COLO829 (cell line): ENCODE measurements at places on chromosomes 12 and 14.

DNA sequence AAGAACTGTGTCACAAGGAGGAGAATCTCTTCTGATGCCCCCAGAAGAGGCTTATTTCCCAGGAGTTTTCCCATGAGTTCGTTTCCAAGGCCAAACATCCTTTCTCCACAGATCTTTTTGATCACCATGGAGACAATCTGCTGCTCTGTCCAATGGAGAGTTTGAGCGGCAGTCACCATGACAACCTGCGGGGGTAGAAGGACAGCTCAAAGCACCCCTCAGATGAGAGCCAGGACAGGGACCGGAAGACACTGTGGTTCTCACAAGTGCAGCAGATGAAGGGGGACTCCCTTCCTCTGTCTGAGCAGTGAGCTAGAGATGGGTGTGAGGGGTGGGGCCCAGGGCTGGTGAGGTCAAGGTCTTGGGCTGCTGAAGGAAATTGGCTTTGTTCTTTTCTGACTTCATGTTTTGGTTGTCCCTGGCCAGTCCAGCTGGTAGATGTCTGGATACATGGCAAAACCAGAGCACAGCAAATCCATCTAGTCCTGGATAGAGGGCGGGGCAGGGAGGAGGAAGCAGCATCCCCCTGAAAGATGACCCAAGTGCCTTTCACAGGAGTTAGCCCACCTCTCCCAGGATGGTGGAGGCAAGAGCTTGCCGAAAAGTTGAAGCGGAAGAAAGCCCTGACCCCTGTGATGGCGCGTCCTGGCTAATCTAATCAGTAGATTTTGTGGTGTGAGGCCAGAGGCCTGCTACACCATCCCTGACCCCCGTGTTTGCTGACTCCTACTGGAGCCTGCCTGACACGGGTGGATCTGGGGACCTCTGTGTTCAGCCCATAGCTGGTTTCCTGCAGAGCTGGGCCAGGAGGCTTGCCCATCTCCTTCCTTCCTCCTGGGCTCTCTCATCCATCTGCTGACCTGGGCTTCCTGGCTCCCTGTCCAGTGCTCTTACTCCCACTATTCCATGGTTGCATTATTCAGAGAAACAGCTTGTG lies 24.4 kb downstream of the DHRS2 start:
- no peak for DNase-seq

DNA sequence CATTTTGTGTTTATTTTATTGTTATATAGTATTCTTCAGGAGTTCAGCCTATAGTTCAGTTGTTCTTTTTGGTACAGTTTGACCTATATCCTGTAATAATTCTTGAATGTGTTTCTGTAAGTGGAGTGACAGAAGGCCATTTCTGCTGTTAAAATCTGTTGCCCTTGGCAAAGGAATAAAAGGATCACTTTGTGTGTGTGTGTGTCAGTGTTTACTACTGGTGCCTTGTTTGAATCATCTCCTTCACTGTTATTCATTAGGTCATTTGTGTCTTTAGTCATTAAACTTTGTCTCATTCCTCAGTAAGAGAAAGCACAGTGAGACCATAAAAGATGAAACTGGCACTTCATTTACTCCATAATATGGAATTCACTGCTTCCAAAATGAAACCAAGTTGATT lies 130.7 kb downstream of the TMTC2 start:
- peak; percentile 63 for DNase-seq

DNA sequence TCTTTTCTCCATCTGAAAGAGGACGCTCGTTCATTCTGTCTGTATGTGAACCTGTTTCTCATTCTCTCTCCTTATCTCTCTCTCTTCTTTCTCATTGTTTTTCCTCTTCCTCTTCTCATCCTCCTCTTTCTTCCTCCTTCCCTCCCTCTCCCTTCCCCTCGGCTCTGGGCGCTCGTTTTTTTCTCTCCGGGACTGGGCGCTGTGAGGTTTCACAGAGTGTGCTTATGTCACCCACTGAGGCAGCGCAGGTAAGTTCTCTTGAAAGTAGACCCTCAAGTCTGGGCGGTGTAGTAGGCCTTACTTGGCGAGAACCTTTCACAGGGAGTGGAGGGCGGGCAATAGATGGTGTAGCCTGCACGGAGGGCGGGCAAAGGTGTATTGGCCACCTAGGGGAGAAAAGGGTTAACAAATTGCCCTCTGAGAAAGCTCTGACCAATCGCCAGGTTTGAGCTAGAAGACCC lies 4.5 kb upstream of the SIX1 start:
- no peak for DNase-seq

DNA sequence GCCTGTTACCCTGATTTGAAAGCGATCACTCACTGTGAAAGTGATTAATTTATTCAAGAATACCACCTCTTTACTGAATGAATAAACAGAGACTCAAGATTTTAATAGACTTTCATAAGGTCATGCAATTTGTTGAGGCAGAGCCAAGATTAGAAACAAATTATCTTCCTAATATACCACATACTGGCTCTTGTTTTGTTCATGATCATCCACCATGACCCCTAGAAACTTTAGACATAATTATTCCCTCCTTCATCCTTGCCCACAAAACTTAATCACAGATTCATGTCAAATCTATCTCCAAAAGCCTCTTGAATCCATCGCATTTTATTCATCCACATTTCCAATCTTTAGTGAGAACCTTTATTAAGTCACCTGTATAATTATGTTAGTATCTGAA lies 152.3 kb downstream of the ATXN7L3B start:
- no peak for DNase-seq

DNA sequence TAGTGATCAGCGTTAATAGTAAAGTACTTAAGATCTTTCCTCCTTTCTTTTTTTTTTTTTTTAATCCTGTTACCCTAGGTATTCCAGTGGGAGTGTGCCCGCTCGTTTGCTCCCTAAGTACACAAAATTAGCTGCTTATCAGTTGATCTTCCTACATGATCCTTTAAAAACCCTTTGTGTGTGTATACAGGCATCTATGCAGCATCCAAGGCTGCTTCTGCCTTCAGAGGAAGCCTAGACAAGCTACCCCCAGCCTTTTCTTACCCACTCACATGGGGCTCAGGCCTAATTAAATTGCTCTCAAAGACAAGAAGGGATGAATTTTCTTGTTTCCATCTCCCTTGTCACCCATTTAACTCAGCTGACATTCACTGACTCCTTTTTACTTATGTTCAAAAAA lies 343.4 kb upstream of the LMO3 start:
- no peak for DNase-seq

DNA sequence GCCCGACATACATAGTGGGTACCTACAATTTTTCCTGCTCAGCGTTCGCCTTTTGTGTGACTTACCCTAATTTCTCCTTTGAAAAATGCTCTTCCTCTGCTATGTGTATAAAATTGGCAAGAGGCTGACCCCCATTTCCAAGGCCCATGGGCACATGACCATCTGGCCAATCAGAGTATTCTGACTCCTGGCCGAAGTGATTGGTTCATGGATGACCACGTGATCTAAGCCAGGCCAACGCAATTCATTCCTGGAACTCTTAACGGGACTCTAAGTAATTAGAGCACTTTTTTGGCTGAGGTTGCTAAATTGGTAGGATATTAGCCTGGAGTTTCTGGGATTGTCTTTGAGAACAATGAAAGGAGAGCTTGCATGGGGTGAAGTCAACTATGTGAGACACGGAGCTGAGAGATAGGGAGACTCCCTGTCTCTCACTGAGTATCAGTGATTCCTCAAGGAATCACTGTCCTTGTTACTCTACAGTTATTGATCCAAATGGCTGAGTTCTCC lies 110.1 kb upstream of the TBX3 start:
- no peak for DNase-seq

DNA sequence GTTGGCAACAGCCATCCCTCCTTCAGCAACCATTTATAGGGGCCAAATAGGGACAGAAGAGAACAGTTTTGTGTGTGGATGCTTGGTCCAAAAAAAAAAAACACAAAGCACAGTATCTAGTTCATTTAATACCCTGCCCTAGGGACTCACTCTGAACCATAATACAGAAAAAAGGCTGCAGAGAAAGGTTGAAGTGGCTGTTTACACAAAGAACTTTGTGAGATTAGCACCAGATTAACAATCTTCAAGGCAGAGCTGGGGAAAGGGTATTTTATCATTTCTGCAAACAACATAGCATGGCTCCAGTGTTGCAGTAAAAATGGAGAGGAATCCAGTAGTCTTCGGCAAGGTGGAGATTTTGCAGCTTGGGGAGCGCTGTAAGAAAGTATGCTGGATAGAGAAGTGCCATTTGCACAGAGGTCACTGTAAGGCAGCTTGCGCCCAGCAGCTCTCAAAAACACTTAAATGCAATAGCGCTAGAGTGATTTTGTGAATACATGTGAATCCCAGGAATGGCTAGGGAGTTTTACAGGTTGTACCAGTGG lies 124.2 kb upstream of the PLEKHA5 start:
- no peak for DNase-seq

- no peak for DNase-seq
Measured at GRCh38 chr14:20419419-20419818, 6.1 kb upstream of the TEP1 start.

DNA sequence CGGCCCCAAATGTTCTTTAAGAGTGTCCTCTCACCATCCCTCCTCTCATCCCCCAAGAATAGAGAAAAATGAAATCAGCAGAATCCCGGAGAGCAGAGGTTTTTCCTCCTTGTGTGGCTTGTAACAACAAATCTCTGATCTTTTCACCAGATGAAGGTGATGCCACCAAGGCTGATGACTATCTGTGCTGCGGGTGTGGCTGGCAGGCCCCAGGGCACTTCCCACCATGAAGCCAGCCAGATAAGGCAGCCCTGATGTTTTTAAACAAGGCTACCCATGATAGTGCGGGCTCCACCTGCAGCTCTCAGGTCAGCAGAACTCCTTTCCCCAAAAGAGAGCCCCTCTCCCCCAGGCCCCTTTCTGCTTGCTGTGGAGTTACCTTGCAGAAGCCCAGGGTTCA lies 58.0 kb upstream of the PARP11 start:
- no peak for DNase-seq

- DNase-seq: no peak
Measured at GRCh38 chr14:100813291-100813690, 12.6 kb upstream of the MEG3 start.
